Central memory CD4-positive, alpha-beta T cell (primary cell): ENCODE measurements at places on chromosomes 6 and 20.

DNA sequence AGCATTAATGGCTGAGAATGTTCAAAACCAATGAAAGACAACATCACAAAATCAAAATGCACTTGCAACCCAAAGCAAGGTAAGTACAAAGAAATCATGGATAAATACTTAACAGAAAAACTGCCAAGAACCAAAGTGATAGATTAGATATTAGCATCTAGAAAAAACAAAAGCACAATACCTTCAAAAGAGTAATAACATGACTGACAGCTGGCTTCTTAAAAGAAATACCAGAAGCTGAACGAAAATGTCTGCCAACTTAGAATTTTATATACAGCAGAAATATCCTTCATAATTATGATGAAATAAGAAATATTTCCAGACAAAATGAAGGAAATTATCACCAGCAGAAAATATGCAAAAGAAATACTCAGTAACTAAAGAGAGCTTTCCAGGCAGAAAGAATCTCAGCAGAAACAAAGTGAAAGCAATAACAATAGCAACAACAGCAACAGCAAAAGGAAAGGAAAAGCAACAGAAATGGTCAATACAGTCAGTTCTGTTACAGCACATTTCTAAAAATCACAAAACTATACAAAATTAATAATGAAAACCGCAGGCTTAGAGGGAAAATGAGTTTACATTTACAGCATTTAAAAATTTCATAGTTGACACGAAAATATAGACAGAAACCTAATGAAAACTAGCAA lies 121.5 kb upstream of the MAN1A1 start:
- no peak for DNase-seq

- no peak for DNase-seq
Measured at GRCh38 chr20:62830821-62831220, 14.0 kb downstream of the COL9A3 start.

DNA sequence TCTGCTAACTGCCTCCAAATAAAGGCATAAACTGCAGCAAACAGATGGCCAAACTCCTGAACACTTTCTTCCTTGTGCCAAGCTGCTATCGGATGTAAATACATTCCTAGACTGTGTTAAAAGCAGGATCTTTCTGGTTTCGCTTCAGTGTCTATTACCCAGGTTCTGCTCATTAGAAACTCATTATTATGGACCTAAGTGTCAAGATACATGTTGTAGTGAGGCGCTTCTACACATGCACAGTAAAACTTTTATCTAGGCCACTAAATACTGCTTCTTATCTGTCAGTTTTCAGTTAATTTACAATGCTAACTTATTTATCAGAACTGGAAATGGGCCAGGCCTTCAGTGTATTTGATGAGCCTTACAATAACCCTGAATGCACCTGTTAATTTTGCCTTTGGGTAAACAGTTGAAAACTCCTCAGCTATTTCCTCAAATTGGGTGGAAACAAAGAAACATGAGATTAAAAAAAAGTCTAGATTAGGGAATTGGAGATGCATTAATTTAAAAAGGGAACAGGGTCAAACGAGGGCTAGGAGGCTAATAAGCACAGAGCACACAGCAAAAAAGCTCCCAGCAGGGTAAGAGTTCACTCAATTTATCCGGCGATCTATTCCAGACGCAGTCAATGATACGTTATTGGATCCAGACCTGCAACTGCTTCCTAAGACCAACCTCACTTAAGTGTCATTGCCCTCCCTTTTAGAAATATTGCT lies 240.6 kb downstream of the FOXC1 start:
- no peak for DNase-seq

GRCh38 chr6:102981490-102982015 lies 1588.0 kb downstream of the GRIK2 start:
- DNase-seq: no peak

DNA sequence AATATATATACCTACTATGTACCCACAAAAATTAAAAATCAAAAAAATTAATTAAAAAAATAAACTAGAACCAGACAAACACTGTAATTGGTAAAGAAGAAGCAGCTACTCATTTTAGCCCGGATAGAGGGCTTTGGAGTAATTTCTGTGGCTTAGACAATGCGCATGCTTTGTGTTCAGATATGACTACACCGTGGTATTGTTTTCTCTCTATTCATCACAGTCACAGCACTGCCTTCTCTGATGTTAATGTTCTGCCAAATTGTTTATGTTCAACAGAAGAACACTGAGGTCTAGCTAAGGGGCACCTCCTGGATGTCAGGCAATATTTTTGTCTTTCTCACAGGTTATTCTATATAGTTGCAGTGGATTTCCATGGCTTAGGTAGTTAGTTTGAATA lies 77.5 kb upstream of the GJE1 start:
- no peak for DNase-seq

- no peak for DNase-seq
Measured at GRCh38 chr6:49151461-49151860, 311.6 kb downstream of the MMUT start.

DNA sequence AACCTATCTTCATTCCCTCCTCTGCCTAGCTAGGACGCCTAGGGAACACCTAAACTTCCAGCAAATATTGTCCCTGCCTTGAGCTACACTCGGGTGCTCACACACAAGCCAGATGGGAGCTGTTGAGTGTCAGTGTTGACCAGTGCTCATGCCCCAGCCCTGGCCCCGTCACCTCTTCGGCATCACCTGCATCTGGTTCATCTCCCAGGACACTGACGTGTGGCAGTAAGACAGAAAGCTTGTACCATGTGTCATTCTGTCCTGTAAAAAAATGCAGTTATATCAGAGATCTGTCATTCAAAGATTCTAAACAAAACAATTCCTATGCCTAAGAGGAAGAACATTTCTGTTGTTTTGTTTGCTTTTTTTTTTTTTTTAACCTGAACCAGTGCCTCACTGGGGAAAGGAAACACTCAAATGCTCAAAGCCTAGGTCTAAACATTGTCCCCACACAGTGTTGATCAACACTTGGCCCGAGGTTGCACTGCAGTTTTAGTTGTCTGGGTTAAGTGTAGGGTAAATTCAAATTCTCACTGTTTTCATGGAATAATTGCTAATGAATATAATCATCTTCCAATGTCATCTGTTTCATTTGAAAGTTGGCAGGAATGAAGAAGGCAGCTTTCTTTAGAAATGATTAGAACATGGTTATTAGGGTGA lies 102.7 kb upstream of the SASH1 start:
- no peak for DNase-seq

- peak; percentile 31 for DNase-seq
Measured at GRCh38 chr6:158060455-158061360, 79.0 kb downstream of the SYNJ2 start.

GRCh38 chr20:21246161-21246560 lies 57.0 kb upstream of the XRN2 start:
- no peak for DNase-seq

DNA sequence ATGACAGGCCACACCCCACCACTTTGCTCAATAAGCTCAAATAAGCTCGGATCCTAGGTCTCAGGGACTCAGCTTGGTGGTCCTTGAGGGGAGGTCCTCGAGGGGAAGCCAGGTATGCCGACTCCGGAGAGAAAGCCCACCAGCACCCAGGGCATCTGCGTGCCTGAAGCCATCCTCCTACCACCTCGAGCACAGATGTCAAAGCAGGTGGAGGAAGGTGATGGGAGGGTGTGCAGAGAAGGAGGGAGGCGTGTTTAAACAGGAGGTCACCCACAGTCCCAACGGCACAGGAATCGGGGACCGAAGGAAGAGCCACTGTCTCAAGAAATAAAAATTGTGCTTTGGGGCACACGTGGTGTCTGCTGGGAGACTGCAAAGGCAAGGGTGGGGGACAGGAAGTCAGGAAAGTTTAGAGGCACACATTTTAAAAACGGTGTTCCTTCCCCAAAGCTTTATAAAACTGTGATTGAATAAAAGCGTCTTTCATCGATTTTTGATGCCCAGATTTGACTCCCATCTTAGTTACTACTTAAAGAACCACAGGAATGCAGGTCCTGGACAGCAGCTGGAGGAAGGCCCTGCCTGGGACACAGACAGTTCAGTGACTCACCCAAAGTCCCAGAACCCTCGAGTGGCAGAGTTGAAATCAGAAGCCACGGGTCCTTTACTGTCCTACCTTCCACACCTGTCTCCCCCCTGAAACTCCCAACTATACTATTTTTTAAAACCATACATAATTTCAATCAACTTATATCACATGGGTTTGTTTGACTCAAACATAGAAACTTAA lies 221.0 kb upstream of the PDE10A start:
- no peak for DNase-seq

DNA sequence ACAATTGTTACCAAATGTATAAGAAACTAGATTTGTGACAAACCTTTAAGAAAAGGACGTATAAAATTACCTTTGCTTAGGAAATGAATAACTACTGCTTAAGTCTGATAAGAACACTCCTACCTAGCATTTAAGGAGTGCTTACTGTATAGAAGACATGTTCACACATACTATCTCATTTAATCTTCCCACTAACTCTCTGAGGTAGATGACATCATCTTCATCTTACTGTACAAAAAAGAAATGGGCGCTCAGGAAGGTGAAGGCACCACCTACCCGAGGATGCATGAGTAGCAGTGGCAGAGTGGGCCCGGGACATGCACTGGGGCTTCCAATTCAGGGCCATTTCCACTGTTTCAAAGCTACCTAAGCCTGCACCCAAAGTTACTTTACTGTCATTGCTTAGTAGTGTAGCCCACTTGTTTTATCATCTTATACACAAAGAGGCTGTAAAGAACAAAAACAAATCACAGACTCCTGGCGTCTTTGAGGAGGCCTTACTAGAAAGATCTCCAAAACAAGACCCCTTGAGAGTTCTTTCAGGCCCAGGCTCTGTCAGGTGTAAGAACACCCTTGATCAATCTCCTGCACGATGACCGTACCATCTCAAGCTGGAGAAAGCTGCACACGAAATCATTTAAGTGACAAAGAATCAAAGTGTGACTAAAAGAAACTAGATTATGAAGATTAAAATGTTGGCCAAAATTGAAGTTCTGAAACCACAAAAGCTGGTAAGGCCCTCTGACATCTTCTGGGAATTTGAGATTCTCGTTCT lies 128.0 kb downstream of the INSM1 start:
- no peak for DNase-seq

- peak; percentile 27 for DNase-seq
Measured at GRCh38 chr20:50992733-50993457, 30.0 kb downstream of the KCNG1 start.

- DNase-seq: no peak
Measured at GRCh38 chr6:146914489-146915483, 289.4 kb upstream of the STXBP5 start.
